ENCODE measurements at places on chromosomes 2 and 18. TPM values are rescaled to one million over a fixed set of nuclear protein-coding genes. Genes with fewer than 3 reads are reported as not detected.

GRCh38 chr2:127255146-127255545, 35.0 kb upstream of the CYP27C1 start:
- peak; percentile 30 for DNase-seq

Gene PAPOLG
- 19.0 TPM for total RNA-seq

GRCh38 chr2:127581516-127582490, 46.3 kb downstream of the MYO7B start:
- DNase-seq, result no peak

Gene ABCG8
- total RNA-seq, result under 0.01 TPM

- DNase-seq, result no peak
Observed at GRCh38 chr2:170887896-170888295, 41.2 kb upstream of the GORASP2 start.

GRCh38 chr2:118697781-118698180, 149.7 kb downstream of the EN1 start:
- DNase-seq, result no peak

Gene NCKAP5
- total RNA-seq, result 33.3 TPM

DNA sequence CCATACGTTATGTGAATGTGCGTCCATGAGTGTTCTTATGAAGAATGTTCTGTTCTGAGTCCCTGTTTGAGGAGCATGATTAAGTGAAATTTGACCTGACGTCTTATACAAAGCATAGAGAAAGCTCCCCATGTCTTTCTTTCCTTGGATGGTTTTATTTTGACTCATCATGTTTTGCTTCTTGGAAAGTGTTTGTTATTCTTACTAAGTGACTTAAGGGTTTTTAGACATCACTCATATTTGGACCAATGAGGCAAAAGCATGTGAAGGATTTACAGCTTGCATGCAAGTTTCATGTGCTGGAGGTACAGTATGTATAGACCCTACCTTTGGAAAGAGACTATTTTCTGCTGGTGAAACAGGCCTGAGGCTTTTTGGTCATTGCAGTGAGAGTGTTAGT, 33.5 kb upstream of the ZEB2 start:
- no peak for DNase-seq

Gene RAX
- total RNA-seq, result 0.39 TPM

GRCh38 chr18:55346961-55347740, 240.8 kb downstream of the TCF4 start:
- DNase-seq, result no peak

Gene PTPRN
- not detected for total RNA-seq

DNA sequence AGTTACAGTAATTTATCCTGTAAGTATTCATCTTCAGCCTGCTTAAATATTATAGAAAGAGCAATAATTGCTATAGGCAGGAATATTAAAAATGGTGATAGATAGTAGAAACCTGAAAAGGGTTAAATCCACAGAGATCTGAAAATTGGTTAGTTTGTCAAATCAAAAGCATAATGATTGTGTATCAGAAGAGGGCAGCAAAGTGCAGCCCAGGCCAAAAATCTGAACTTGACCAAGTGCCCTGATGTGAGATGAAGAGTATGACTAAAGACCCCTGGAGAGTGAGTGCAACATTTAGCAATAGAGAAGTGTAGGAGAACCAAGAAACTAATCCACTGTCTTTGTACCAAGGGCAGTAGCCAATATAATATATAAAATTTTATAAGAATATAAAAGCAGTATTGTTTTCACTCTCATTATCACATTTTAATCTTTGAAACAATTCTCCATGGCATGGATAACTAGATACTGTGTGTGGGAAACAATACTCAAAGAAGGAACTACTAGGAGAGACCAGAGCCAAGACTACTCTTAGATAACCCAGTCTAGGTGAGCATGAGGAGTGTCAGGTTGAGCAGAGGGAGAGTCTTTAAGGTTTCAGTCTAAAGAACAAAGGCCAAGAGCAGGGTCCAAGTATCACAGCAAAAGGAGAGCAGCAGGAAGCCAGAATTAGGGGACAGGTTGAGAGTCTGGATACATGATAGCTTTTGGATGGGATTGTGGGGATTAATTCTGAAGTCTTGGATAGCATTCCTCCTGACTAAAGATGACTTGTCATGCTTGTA, 148.7 kb downstream of the CALCRL start:
- DNase-seq, result no peak

GRCh38 chr2:212595036-212595654, 56.5 kb upstream of the ERBB4 start:
- DNase-seq, result no peak

- DNase-seq, result no peak
Observed at GRCh38 chr2:84857566-84857965, 23.3 kb downstream of the TRABD2A start.

DNA sequence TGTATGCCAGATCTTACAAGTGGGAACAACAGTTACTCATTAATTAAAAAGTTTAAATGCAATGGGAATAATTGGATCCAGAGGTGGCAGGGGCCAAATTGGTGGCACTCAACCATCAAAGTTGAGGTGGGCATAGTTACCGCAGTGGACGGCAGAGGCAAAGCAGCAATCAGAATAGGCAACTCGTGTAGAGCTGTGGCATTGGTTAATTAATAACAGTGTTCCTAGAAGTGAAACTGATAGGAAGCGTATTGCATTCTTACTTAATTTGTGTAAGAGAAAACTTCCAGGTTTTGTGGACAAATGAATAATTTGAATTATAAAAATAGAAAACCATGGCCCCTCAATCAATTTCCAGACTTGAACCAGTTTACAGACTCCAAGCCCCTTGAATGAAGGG, 1068.2 kb upstream of the ACVR2A start:
- DNase-seq, result no peak

- DNase-seq, result no peak
Observed at GRCh38 chr2:10500601-10501361, 52.7 kb upstream of the ODC1 start.

DNA sequence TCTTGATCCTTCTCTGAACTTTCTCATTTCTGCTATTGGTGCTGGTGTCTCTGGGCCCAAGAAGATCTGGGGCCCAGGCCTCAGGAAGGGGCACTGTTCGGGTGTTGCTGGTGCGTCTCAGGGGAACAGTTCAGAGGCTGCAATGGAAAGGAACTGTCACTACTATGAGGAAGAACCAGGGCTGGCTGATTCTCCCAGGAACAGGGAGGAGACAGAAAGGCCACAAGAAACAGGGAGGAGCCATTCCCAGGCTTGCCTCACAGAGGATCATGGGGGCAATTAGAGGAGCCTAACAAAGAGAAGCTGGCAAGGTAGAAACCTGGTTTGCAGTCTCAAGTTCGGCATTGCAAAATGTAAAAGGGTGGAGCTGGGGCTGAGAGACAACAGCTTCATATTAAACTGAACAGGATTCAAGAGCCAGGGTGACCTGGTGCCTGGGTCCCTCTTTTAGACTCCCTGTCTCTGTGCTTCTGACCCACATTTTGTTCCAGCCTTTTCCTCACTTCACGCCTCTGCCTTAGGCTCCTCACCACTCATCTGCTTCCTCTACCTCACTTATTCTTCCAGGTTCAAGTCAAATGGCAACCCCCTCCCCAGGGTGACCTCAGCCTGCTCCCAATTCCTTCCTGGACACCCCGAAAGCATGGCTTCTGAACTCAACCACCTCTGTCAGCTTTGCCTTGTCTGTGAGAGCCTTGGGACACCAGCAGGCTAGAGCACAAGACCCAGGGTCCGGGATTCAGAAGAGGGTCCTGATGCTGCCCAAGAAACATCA, 58.4 kb downstream of the GYPC start:
- DNase-seq, result no peak

Gene GKN1
- total RNA-seq, result not detected

GRCh38 chr2:240129311-240129710, 6.8 kb downstream of the COPS9 start:
- no peak for DNase-seq

- DNase-seq, result no peak
Observed at GRCh38 chr2:43050866-43051265, 175.5 kb downstream of the ZFP36L2 start.

DNA sequence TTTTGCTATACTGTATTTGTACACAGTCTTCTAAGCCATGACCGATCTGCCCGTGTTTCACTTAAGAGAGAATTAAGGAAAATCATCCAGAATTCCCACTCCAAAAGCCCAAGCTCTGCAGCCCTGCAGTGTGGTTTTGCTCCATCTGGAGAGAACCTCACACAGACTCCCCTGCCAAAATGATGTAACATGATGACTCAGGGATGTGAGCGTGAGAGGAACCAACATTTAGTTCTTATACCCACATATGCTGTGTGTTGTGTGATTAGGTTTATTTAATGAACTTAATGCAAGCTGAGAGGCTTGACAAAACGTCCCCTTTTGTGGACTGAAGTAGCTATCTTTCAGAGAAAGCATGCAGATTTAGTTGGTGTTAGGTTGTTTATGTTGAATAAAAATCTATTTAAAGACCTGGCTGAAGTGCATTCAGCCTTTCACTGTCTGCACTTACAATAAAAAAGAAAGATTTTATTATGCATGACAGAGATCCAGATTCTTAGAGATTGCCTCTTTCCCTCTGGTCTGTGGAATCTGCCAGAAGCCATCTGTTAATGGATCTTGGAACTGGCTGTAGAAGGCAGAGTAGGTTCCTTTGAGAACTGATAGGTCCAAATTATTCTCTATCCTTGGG, 6.3 kb downstream of the RAB12 start:
- peak; percentile 92 for DNase-seq

Gene GPAT2
- 1.2 TPM for total RNA-seq

Gene MFSD2B
- total RNA-seq, result 1.7 TPM

Gene ST8SIA3
- not detected for total RNA-seq

- DNase-seq, result no peak
Observed at GRCh38 chr2:70069049-70069448, 18.2 kb upstream of the PCBP1 start.

- no peak for DNase-seq
Observed at GRCh38 chr2:26475037-26475436, 2.9 kb downstream of the OTOF start.

GRCh38 chr2:155442755-155443372, 744.4 kb downstream of the KCNJ3 start:
- no peak for DNase-seq

GRCh38 chr18:21897811-21898210, 157.2 kb downstream of the MIB1 start:
- DNase-seq, result no peak

Gene ALK
- total RNA-seq, result 0.10 TPM

Gene LGALSL
- 46.4 TPM for total RNA-seq

DNA sequence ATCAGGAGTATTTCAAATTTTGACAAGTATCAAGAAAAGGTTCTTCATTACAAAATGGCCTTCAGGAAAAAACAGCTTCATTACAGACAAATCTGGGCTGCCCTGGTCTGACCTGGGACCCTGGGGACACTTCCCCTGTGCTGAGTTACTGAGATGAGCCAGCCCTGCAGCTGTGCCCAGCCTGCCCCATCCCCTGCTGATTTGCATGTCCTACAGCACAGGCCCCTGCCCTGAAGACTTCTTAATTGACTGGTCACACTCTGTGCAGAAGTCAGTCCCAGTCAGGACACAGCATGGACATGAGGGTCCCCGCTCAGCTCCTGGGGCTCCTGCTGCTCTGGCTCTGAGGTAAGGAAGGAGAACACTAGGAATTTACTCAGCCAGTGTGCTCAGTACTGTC, 235.1 kb downstream of the ANKRD36B start:
- no peak for DNase-seq

- no peak for DNase-seq
Observed at GRCh38 chr18:26227051-26227670, 916 bp downstream of the TAF4B start.

- no peak for DNase-seq
Observed at GRCh38 chr2:38416296-38417036, 39.4 kb upstream of the ATL2 start.

GRCh38 chr18:51098082-51098481, 68.1 kb downstream of the SMAD4 start:
- DNase-seq, result no peak

Gene PSMA8
- not detected for total RNA-seq

GRCh38 chr18:55314031-55314430, 274.0 kb downstream of the TCF4 start:
- DNase-seq, result no peak

DNA sequence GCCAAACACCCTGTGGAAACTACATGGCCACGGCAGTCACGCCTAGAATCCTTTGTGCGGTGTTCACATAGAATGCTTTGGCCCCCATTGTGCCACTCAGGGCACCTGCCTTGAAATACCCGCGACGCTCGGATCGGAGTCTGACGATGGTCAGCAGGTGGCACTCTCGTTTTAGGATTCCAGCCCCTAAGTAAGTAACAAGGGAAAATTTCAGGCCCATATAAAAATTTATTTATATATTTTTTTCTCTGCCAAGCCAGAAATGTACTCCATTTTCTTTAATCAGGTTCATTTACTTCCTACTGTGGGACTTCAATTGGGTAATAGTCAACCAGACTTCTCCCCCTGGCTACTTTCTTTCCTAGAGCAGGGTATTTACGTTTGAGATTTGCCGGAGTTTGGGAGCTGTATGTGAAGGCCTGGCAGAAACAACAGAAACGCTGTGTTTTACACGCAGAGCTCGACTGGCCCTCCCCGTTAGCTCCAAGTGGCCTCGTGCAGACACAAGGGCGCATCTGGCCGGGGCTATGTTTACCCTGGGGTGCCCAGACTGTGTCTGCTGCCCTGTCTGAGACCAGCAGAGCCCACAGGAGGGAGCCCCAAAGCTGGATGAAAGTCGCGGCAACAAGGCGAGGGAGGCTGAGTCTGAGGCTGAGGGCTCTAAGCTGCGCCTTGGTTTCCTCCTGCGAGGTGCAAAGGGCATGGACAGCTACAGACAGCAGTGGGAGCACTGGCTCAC, 41.6 kb downstream of the LRRC30 start:
- peak; percentile 53 for DNase-seq

Gene B3GNT7
- 1.4 TPM for total RNA-seq

- peak; percentile 87 for DNase-seq
Observed at GRCh38 chr2:12819103-12819475, 102.4 kb downstream of the TRIB2 start.

DNA sequence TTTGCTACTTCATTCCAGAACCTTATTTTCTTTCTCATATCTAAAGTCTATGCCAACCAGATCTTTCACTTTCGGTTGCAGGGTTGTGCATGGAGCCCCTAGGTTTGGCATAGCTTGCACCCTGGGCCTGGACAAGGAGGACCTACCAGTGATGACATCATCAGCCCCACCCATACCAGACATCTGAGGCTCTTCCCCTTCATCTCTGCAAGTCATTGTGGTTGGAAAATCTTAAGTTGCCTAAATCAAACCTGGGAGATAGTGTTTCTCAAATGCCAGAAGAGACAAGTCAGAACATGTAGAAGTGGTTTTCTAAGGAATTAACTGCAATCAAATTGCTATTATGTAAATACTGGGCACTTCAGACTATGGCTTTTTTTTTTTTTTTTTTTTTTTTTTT, 363.3 kb downstream of the ZNF516 start:
- DNase-seq, result no peak

Measured in skin of body (tissue), 3 donors.